Cardiac muscle cell (in vitro differentiated cells and primary cell): ENCODE measurements at places on chromosomes 3 and 15. TPM values are rescaled to one million over a fixed set of nuclear protein-coding genes. Genes with fewer than 3 reads are reported as not detected.

The GPR62 gene
- 0.42 and 1.1 TPM in 2 replicates for total RNA-seq

DNA sequence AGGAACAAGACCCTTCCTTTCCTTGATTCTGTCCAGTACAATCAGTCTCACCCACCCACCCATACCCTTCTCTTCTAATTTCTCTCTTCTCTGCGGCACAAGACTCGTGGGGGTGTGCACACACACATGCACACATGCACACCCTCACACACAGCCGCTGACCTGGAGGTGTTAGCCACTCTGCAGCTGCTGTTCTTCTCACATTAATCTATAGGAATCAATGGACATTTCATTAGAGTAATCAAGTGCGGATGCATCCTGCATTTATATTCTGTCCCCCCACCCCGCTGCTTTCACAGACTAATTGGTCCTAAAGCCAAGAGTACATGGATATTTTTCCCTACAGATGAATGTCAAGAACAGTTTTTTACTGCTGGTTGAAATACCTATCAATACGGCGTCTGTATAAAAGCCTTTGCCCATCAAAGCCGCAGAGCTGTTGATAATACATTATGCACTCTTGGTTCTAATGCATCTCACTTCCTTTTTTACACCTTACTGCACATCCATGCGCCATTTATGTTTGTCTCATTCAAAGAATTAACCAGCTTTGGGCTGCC lies 186.5 kb upstream of the ONECUT1 start:
- DNase-seq = no peak

- no peak for DNase-seq
Measured at GRCh38 chr3:43285644-43286043, 696 bp upstream of the SNRK start.

The MYO5A gene
- 15.2 and 27.7 TPM in 2 replicates for total RNA-seq

GRCh38 chr3:58387650-58388546 lies 45.7 kb downstream of the PDHB start:
- no peak for DNase-seq

DNA sequence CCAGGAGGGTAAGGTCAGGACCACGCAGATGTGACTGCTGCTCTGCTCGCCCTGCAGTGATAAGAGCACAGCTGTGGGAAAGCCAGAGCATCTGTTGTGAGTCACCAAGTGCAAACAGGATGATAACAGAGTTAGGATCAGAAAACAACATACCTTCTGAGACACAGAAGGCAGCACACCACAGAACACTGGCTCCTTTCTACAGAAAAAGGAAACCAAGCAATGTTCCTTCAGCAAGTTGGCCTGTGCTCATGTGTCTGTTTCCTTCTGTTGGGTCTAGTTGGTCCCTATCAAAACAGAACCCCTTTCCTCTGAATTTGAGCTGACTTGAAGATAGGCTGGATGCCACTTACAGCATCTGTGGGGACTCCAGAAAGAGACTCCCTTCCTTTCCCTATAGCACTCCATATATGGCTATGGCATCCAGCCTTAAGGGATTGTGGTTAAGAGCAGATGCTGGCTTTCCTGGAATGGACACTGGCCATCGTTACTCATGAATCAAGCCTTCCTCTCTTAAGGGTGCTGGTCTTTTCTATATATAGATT lies 440.7 kb upstream of the THBS1 start:
- peak; percentile 58 for DNase-seq

The NRROS gene
- total RNA-seq = 1.3 and 1.6 TPM in 2 replicates

DNA sequence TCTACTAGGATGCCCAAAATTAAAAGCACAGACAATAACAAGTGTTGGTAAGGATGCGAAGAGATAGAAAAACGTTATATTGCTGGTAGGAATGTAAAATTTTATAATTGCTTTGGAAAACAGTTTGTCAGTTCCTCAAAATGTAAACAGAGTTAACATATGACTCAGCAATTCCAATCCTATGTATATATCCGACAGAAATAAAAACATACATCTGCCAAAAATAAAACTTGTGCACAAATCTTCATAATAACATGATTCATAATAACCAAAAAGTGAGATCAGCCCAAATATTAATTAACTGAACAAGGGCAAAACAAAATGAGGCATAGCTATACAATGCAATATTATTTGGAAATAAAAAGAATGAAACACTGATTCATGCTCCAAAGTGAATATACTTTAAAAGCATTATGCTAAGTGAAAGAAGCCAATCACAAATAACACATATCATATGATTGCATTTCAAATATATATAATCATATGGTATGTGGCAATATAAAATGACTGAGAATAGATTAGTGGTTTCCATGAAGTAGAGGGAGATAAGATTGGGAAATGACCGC lies 609.3 kb downstream of the IGSF11 start:
- no peak for DNase-seq

DNA sequence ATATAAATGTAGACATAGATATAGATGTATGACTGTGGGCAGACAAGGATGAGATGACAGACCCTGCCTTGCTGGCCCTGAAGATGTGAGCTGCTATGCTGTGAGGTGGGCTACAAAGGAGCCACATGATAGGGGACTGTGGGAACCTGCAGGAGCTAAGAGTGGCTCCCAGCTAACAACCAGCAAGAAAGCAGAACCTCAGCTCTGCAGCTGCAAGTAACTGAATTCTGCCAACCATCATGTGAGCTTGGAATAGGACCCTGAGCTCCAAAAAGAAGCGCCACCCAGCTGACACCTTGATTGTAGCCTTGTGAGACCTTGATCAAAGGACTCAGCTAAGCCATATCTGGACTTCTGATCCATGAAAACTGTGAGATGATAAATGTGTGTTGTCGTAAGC lies 123.3 kb upstream of the GRM7 start:
- no peak for DNase-seq

- no peak for DNase-seq
Measured at GRCh38 chr3:27349832-27350231, 19.4 kb downstream of the NEK10 start.

GRCh38 chr3:154121701-154122551 lies 736 bp downstream of the ARHGEF26 start:
- DNase-seq = peak; percentile 52
